Stimulated activated CD8-positive, alpha-beta memory T cell treated with anti-CD3 and anti-CD28 coated beads, Interleukin-12 subunit alpha, Interleukin-12 subunit beta, amount 100 ng/mL, for 4 hours (primary cell): ENCODE measurements at places on chromosomes 11 and 22.

DNA sequence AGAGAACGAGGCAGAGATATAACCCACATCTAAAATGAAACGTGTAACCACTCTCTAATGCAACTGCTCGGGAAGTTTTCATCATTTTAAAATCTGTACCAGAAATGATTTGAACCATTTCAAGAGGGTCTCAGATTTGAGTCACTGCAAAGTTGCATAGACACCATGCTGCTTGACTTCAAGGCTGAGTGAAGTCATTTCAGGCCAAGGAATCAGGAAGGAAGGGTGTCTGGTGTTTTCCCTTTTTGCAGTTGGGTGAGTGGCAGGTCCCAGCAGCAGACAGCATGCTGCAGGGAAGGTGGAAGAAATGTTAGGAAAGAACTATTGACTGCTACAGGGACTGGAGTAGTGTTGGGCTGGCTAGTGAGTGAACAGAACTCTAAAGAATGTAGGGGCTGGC, 16.5 kb downstream of the TANGO2 start:
- DNase-seq: no peak

- DNase-seq: no peak
Observed at GRCh38 chr11:36713715-36714114, 115.7 kb upstream of the RAG2 start.

DNA sequence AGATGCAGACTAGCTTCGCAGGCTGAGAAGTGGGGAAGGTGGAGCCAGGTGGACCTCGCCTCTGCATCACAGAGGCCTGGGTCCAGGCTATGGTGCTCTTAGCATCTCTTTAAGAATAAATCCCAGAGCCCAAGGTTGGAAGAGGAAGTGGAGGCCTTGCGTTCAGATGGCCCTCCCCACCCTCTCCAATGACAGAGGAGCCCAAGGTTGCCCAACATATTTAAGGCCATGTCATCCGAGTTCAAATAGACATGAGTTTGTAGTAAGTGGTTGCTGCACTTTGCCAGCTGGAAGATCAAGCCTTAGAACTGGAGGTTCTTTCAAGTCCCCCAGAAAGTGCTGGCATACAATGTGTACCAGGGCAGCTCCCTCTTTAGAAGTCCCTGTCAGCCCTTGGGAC, 47.1 kb upstream of the HORMAD2 start:
- DNase-seq: no peak

DNA sequence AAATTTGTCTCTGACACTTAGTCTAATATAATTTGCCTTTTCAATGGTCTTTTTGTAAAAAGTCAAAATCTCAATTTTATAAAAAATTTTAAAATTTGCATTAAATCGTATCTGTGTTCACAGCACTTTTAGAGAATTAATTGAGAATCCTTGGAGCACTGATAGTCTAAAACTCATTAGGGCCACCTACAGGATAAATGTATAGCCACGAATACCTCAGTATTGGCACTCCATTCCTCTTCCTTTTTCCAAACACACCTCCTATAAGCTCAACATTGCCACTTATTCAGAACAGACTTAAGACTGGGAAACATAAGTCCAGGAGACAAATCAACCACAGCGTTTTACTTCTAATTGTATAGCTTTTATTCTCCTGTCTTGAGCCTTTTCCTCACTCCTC, 776.0 kb upstream of the ARHGAP42 start:
- no peak for DNase-seq

DNA sequence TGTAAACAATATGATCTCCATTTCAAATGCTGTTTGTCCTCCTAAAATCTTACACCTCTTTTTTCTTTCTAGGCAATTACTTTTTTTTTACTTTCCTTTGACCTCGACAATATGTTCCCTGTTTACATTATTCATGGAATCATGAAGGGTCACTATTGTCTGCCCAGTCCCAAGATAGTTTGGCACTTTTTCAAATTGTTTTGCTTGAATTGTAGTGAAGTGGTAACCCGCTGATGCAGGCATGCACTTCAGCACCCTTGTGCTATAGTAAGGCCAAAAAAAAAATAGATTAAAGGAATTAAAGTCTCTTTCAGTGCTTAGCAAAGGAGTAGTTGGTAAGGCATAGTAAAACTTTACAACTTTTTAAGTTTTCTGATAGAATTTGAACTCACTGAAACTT, 90.9 kb downstream of the PAX6 start:
- no peak for DNase-seq

DNA sequence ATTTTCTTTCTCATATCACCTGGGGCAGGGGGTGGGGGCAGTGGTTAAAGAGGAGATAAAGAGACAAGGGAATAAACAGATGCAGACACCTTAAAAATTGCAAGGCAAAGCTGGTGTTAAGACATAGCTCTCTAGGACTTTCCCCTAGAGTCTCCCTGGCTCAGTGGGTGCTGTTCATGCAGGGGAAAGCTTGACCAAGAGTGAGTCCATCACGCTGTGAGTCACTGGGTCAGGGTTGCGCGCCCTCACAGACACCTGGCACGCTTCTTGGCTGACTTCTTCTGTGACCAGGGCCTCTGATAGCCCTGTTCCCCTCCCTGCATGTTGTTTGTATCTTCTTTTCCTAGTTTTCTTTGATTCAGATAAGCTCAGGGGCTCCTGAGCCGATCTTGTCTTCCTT, 31.9 kb downstream of the COMMD9 start:
- no peak for DNase-seq

GRCh38 chr11:127461241-127462064, 460.9 kb upstream of the KIRREL3 start:
- DNase-seq: no peak

DNA sequence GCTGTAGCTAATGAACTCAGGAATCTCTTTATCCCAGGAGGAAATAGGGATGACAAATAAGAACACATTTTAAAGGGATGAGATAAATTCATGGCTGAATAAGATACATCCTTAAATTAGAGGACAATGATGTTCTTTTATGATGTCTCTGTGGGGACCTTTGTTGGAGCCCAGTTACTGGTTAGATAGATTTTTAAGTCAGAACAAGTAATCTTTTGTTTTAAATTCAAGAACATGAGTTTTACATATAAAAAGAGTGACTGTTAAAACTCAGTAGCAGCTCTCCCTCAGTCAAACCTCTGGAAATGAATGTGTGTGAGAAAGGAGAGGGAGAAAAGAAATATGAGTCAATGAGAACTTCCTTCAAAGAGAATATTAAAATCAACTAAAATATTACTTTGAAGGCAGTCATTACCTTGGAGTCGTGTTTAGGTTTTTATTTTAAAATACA, 241.6 kb downstream of the SWAP70 start:
- DNase-seq: no peak

GRCh38 chr11:60235321-60235720, 7.6 kb downstream of the MS4A4E start:
- no peak for DNase-seq

DNA sequence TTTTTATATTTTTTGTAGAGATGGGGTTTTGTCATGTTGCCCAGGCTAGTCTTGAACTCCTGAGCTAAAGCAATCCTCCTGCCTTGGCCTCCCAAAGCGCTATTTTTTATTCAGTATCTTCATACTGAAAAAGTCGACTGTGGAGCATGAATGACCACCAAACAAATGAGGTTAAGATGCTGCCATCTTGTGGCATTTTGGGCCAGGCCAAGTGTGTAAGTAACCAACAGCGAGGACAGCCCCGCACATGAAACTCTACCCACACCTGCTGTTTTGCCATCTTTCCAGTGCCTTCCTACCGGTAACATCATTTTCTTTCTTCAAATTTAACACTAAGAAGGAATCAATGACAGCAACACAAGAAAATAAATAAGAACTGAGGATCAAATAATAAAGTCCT, 32.2 kb upstream of the AQP11 start:
- DNase-seq: no peak

- no peak for DNase-seq
Observed at GRCh38 chr11:101436511-101437142, 147.2 kb downstream of the TRPC6 start.

DNA sequence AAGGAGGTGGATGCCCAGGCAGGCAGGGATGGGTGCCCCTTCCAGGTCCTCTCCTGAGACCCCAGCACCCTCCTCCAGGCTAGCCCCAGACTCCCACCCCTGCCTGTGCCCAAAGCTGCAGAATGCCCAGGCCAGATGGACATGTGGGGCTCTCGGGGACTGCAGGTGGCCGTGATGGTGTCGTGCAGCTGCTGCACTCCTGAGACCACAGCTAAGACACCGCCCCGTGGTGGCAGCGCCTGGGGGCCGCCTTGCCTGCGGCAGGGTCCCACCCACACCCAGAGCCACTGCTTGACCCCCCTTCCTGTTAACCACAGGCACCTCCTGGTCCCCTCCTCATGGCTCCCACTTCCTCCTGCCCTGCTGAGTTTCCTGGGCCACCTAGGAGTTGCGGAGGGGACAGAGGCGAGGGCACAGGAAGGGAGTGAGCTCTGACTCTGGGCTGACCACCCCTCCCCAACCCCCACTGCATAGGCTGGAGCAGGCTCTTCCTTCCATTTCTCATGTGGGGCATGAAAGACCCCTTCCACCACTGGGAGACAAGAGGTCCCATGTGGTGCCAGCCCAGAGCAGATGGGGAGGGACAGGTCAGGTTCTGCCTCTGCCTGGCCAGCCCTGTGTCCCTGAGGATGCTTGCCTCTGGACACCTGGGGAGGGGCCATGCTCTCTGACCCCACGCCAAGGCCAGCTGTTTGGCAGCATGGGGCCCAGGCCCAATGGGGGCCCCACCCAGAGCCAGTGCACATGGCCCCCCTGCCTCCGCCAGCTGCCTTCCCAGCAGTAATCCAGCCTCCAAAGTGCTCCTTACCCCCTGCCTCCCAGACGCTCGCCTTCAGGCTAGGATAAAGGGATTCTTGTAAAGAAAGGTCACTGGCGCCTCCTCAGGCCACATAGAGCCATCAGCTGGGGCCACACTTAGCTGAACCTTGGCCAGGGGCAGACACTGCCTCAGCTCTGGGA, 29.3 kb downstream of the OSBPL5 start:
- no peak for DNase-seq

GRCh38 chr11:130865091-130865773, 51.0 kb downstream of the SNX19 start:
- DNase-seq: no peak

GRCh38 chr11:117097389-117098268, 599 bp downstream of the SIK3 start:
- DNase-seq: no peak

- DNase-seq: no peak
Observed at GRCh38 chr11:1232021-1232882, 9.4 kb downstream of the MUC5B start.

DNA sequence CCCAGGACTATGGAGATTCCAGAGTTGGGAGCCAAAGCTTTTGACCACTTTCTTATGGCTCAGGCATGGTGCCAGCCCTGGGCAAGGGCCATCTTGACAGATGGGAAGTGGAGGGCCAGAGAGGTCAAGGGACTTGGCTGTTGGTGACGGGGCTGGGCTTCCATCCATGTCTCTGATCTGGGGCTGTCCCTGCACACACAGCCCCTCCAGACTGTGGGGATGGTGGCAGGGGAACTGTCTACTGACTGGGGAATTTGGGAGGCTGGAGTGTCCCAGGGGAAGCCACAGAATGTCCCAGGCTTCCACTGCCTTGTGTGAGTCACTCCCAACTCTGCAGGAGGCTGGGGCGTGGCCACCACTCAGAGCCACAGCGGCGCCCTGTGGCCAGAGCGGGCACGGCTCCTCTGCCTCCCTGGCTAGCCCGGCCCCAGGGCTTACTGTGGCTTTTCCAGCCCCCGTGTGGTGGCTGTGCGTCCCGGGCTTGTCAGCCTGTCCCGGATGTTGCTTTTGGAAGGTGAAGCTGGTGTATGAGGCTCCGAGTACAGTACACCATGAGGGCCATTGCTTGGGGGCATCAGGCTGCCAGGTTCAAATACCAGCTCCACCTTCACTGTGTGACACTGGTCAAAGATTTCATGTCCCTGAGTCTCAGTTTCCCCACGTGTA, 19.6 kb downstream of the C22orf23 start:
- DNase-seq: peak; percentile 67

- no peak for DNase-seq
Observed at GRCh38 chr11:73210916-73211667, 7.0 kb upstream of the P2RY2 start.

DNA sequence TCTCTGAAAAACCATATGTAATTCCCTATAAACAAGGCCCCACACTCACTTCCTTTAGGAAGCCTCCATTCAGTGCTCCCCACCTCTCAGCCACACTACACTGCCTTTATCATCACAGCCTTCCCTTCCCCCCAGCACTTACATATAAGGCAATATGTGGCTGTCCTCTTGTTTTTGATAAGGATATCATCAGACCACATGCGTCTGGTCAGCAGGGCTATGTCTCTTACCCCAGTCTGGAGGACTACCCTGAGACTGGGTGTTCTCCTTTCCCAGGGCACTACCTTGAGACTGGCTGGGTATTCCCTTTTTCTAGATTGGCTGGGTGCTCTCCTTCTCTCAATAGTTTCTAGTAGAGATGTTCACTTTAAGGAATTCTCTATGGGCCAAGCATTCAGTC, 7.8 kb downstream of the KCNE3 start:
- no peak for DNase-seq

- no peak for DNase-seq
Observed at GRCh38 chr11:126049159-126049558, 13.5 kb downstream of the CDON start.

DNA sequence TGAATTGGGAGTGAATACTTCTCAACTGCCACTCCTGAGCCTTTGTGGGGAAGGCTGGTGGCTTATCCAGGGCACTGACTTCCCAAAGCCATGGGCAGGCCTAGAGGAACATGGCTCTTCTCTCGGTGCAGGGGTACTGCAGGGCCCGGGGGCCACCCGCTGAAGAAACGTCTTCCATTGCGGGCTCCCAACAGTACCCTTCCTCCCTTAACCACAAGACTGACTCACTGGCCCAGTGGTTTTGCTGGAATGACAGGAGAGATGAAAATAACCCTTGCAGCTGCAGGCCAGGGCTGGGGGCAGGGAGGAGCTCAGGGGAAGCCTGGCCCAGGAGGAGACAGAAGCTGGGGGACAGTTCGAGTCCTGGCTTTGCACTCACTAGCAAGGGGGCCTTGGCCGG, 13.5 kb downstream of the TXN2 start:
- no peak for DNase-seq

- DNase-seq: no peak
Observed at GRCh38 chr11:65699306-65699705, 12.7 kb upstream of the KAT5 start.

GRCh38 chr11:71140206-71140919, 112.0 kb downstream of the SHANK2 start:
- no peak for DNase-seq

GRCh38 chr11:64359712-64360445, 917 bp downstream of the RPS6KA4 start:
- DNase-seq: no peak

- no peak for DNase-seq
Observed at GRCh38 chr11:28153586-28153985, 45.4 kb downstream of the METTL15 start.

- no peak for DNase-seq
Observed at GRCh38 chr22:41907436-41908401, 7.2 kb downstream of the SHISA8 start.

GRCh38 chr11:122745111-122745510, 89.6 kb downstream of the UBASH3B start:
- DNase-seq: no peak

- peak; percentile 33 for DNase-seq
Observed at GRCh38 chr11:120168960-120169681, 31.2 kb upstream of the TRIM29 start.

GRCh38 chr11:103618528-103618927, 417.9 kb upstream of the DDI1 start:
- DNase-seq: no peak

GRCh38 chr11:75270896-75271418, 30.4 kb downstream of the TPBGL start:
- no peak for DNase-seq
